ENCODE measurements at places on chromosomes 4 and X.

DNA sequence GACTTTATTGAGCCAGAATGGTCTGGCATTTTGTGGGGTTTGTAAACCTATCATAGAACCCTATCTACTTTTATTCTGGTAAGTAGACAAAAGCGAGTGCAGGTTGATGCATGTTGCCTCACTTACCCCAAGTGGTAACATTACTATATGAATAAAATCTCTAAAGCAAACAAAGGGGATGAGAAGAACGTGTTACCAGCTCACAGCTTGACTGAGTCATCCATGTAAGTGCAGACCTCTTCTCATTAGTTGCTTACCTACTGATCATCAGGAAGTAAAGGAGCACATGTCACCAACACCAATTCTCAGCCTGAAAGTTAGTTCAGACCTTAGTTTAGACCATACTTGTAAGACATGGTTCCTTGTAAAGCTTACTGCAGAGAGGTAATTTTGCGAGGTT lies 1328.3 kb downstream of the C4orf33 start:
- DNase-seq: no peak

DNA sequence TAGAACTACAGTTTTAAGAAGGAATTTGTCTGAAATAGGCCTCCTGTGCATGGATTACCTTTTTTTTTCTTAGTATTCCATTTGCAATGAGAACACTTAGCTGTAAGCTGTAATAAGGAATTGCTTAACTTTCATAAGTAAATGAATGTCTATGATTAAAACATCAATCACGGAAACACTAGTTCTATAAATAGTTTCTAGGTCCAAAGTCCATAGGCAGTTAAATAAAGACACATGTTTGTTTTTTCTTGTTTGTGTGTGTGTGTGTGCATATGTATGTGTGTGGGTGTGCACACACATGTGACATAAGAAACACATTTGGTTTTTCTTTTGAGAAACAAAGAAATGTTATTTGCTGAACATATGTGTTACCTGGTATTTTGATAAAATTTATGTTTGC lies 11.2 kb downstream of the GPRIN3 start:
- DNase-seq: no peak

DNA sequence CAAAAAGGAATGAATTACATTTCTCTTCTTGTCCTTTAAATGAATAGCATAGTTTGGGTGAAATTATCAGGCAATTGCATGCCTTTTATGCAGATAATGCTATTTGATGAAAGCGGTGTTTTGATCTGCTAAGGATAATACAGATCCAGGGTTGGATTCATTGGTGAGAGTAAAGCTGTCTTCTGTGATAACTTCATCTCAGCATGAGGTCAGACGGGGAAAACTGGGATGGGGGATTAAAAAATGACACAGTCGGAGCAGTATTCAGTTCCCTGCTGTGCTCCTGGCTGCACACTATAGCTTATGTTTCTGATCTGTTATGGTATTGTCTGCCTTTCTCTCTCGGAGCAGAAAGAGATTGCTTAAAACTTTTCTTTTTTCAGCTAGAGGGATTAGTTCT lies 105.9 kb upstream of the TENM3 start:
- DNase-seq: no peak

GRCh38 chrX:51798701-51799100 lies 55.5 kb downstream of the GSPT2 start:
- DNase-seq: no peak

GRCh38 chr4:3250956-3251690 lies 2.2 kb downstream of the MSANTD1 start:
- no peak for DNase-seq

DNA sequence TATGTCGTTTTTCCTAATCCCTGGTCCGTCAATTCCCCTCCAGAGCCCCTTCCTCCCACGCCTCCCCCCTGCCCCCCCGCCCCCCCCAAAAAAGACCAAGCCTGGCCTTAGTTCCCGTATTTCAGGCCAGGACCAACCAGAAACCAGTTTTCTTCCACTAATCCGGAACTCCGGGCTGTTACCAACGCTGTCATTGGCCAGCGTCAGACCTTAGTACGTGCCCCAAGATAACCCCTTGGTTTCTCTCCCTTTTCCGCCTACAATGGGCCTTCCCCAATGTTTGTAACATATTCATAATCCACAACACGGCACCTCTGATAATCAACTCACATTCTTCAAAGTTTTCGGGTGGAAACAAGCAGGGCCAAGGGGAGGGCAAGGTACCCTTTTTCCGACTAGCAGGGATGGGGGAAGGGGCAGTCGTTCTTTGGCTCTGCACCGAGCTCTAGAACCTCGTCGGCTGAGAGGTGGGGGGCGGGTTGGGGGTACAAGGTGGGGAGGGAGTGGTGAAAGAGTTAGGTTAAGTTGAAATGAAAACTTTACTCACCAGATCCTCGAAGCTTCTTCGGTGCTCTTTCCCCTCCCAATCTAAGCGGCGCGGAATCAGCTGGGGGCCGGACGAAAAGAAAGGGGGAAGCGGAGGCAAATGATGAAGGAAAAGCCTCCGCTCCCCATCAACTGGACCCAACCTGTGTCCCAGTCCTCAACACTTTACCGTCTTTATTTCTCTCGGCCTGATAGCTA lies 1.5 kb downstream of the BRWD3 start:
- DNase-seq: peak; percentile 61

- no peak for DNase-seq
These were observed 37.5 kb upstream of the STK26 start for GRCh38 chrX:131985526-131986049.

- no peak for DNase-seq
These were observed 75.3 kb upstream of the C1QTNF7 start for GRCh38 chr4:15352524-15352923.

DNA sequence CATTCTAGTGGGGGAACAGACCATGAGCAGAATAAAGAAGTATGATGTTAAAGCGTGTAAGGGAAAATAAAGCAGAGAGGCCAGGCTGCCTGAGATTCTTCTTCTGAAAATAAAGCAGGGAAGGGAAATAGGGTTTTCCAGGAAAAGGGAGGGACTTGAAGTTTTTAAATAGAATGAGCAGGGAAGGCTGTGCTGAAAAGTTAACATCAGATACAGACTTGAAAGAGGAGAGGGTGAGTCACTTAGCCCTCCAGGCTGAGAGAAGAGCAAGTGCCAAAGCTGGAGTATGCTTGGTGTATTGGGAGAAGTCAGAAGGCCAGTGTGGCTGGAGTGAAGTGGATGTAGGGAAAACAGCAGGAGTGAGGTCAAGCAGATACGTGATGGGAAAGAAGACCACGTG lies 10.0 kb upstream of the PLK4 start:
- DNase-seq: no peak

DNA sequence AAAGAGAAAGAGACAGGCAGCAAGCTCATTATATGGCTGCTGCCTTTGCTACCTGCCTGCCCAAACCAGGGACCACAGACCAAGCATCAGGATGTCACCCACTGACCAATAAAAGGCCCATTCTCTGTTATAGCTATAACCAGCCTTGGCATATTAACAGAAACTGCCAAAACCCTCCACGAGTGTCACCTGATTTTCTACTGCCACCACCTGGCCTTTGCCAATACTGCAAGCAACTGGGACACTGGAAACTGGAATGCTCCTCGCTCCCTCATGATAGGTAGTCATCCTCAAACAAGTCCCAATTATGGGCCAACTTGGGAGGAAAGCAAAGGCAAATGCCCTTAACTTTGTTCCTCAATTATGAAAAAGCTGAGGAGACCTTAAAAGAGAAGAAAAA lies 76.0 kb downstream of the SPIN4 start:
- no peak for DNase-seq

DNA sequence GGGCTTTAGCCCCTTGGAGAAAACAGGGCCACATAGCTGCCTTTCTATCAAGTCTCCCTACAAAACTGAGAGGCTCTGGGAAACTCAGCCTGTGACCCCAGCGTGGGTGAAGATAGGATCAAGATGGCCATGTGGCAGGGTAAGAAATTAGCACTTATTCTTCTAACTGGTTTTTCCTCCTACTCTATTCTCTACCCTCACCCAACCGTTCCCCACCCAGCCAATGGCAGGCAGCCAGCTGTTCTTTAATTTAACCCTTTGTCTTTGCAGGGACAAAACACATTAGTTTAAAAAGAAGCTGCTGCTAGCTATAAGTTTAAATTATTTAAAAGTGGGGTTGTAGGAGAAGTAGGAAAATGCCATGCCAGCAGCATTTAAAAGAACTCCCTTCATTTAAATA lies 2.8 kb downstream of the CLCN5 start:
- DNase-seq: no peak

- DNase-seq: no peak
These were observed 169.5 kb downstream of the MAML3 start for GRCh38 chr4:139984471-139984870.

GRCh38 chr4:119629142-119629471 lies 503 bp upstream of the PDE5A start:
- DNase-seq: no peak

DNA sequence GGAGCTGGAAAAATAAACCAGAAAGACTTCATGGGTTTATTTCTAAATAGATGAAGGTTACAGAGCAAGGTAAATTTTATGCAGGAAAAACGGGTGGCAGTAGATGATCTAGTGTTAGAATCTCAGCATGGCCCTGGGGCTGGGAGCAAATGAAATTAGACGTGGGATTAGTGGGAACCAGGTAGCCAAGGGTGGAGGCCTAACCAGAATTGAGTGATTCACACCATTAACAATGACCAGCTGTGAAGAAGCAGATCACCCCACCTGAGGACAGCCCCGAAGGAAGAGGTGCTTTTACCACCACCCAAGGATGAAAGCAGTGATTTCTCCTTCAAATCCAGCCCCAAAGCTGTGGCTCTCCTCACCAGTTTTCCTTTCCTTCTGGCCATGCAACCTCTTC lies 20.8 kb upstream of the ACSL1 start:
- DNase-seq: no peak

DNA sequence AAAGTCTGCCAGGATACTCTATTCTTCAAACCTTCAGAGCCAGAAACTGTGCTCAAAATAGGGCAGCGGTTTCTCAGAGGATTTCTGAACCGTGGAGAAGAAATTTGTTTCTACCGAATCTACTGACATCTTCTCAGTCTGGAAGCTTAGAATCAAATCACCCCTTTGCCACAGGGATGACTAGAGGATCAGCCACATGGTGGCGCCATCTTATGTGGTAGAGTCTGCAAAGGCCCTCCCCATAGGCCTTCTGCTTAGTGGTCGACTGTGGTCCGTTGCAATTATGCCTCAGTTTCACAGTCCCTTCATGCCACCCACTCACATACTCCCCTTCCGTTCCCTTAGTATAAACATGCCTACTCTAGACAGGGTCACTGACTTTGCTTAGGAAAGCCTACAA lies 680.7 kb upstream of the SPANXN1 start:
- no peak for DNase-seq

DNA sequence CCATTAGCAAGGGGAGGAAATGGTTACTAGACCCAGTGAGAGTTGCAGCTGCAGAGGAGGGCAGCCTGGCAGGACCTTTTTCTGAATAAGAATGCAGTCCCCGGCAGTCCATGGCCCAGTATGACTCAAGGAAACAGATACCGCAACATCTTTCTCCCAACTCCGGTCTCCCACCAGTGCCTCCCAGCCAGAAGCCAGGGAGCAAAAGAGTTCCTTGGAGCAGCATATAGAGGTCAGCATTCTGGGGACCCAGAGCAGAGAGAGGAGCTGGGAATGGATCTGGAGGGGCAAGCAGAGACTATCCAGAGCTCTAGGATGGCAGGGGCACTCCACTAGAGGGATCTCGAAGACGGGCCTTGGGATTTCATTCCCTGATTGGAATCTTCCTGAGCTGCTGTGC lies 339.2 kb upstream of the AADAT start:
- no peak for DNase-seq

GRCh38 chr4:151107063-151107462 lies 7.6 kb downstream of the RPS3A start:
- DNase-seq: no peak

- no peak for DNase-seq
These were observed 754.3 kb upstream of the MAGEB2 start for GRCh38 chrX:29461039-29461438.

- no peak for DNase-seq
These were observed 7.7 kb upstream of the SLC10A6 start for GRCh38 chr4:86856896-86857295.

GRCh38 chr4:151475035-151475714 lies 66.2 kb downstream of the FHIP1A start:
- DNase-seq: no peak

DNA sequence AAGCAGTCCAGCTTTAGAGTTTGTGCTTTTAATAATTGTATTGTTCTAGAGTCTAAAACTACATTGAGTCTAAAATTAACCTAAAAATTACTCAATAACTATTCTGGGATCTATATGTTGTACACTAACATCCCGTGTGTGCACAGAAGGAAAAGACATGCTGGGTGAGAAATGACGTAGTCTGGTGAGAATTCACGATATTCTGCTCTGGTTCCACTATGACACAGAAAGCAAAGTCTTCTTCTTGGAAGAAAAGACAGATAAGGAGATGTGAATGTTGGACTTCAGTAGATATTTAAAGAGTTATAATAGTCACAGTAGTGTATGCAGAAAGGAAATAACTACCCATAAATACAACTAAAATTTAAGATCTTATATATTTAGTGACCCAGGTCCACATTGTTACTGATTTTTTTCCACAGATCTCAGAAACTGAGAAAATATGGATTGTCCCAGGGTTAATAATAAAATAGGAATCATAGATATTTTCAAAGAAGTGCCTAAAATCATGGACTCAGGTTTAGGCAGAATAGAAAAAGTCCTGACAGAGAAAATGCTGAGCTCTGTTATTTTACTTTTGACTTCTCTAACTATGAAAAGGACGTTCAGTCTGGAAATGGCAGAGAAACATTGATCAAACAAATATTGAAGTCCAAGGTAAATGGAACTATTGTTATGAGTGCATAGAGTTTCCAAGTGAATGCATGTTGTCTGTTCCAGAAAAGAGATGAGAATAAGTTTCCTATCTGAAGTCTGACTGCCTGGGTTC lies 170.7 kb downstream of the ANKRD50 start:
- DNase-seq: no peak

GRCh38 chr4:44927399-44928380 lies 201.3 kb upstream of the GNPDA2 start:
- DNase-seq: no peak

DNA sequence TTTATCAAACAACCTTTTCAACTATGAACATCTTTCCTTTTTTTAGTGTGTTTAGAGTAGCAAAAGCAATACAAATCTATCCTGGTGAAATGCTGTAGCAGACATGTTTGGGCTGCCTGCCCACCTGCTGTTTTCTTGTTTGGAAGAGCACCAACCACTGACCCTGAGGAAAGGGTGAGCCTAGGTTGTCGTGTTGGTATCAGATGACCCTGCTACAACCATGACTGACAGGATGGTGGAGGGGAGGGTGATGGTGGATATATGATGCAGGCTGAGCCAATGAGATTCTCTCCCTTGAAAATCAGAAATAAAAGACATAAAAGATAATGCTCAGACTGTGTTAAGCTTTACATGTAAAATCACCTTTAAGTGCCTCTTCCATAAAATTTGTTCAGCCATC lies 201.2 kb downstream of the NPNT start:
- no peak for DNase-seq

- DNase-seq: no peak
These were observed 899 bp upstream of the ZFP92 start for GRCh38 chrX:153410373-153410772.

Data from T follicular helper cell (primary cell).